Renal cortical epithelial cell (primary cell): ENCODE measurements at places on chromosomes 4 and X. TPM values are rescaled to one million over a fixed set of nuclear protein-coding genes. Genes with fewer than 3 reads are reported as not detected.

DNA sequence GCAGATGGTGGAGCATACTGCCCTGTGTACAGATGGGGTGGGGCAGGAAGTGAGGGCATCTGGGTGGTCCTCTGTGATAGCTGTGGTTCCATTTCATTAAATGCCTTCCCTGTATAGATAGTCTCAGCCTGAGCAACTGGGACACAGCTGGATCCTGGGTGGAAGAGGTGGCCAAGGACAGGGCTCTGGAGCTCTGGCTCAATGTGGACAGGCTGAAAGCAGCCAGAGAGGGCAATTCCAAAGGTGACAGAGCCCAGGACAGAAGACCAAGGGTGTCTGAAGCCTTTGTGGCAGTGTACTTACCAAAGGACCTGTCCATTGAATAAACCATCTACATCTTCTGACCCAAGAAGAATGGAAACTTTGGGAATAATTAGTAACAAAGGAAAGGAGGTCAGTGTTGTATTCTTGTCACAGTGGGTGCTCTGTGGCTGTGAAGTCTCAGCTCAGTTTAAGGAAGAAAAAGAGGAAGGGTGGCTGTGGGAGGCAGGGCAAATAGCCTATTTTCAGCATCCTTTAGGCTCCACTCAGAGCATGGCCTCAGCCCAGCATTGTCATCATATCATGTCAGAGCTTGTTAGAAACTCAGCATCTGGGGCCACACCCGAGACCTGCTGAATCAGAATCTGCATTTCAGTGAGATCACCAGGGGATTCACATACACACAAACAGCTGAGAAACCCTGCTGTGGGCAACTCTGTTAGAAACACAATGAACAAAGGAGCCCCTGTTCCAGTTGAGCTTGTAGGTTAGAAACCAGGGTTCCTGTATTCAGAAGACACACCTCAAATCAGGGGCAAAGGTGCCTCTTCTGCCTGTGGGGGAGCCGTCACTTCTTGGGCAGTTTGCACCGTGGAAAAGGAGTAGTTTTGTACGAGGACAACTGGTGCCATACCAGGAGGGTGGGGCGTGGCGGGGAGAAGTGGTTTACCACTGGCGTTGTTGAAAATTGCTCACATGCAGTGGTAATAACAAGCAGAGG is 168.6 kb downstream of the PTTG2 start:
- peak; percentile 66 for DNase-seq

DNA sequence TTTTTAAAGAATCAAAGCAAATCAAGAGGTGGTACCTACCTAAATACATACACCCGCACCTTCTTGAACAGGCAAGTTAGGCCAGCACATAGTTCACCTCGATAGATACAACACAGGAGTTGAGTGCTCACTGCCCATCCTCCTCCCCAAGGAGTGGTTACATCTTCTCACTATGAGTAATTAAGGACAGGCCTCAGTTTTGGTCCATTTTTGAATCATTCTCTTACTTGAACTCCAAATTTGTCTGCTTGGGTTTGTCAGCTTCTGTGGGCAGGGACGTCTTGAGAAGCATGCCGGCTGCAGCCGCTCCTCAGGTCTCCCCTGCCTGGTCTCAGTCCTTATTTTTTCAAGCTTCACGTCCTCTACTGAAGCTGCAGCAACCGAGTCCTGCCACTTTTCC is 190.6 kb upstream of the RBPJ start:
- DNase-seq = no peak

DNA sequence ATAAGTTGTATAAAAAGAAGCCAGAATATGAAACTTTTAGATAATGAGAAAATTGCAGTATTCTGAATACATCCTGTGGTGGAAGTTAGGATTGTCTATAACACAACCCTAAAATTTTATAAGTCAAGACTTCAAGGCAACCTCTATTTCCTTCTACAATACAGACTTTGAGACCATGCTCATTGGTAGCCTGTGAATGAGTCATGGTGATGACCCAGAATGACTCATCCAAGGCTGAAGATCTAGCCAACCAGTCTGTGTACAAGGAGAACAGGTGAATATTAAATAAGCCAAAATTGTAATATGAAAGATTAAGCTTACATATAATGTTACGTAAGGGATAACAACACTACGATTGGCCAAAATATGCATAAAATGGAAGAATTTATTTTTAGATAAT is 475.9 kb upstream of the GALNT7 start:
- no peak for DNase-seq

DNA sequence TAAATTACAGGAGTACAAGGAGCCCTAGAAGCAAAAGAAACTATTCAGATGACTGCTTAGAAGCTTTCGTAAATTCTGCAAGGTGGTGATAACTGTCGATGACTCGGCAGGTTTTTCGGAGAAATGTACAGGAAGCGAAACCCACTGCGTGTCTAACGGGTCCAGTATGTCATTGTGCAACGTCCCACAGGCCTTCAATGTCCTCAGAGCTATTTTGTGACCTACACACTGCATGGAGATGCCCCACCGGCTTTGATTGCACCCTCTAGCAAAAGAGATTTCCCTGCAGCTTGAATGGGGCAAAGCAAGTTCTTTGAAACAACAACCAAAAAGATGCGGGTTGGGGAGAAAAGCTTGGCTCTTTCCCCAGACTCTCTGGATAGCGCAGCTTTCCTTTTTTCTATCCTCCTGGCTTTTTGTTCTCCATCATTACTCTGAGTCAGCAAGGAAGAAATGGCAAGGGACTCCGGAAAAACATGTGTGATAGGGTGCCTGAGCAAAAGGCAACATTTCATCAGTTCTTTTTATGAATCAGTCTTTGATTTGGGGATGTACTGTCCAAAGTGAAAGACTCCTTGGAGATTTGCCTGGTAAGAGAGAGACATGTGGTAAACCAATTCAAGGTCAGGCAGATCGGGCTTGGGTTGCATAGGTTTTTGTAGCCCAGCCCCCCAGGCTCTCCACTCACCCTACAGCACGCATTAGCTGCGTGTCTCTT is 112.0 kb upstream of the TBL1X start:
- DNase-seq = no peak

DNA sequence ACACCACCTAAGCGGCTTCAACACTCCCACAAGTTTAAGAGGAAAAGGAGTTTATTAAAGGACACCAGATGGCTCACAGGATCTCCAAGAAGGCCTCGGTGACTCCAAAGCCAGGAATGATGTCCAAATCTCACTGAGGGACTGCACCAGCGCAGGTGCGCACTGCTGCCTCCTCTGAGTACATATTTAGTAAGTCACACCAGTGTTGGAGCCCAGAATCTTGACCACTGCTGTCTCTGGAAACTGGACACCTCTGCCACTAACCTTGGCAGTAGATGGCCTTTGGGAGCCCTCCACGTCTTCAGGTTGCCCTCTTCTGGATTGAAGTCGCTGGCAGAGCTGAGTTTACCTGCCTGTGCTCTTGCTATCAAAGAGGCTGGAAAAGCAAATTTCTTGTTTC is 10.1 kb upstream of the RS1 start:
- DNase-seq = no peak

DNA sequence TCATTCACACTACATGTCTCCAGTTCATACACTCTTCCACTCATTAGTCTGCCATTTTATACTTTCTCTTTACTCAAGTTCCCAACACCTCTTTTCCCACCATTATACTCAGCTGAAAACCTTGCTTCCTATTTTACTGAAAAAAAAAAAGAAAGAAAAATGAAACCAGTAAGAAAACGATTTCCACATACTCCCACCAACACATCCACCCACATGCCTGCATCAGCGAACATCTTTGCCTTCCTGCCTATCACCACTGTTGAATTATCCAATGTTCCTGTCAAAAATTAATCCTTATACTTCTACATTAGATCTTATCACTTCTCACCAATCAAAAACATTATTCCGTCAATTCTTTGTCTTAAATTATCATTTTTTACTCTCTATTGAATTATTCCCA is 188.1 kb upstream of the FAM241A start:
- no peak for DNase-seq

- no peak for DNase-seq
These were observed 51.6 kb downstream of the RTL5 start for GRCh38 chrX:72080150-72080549.

DNA sequence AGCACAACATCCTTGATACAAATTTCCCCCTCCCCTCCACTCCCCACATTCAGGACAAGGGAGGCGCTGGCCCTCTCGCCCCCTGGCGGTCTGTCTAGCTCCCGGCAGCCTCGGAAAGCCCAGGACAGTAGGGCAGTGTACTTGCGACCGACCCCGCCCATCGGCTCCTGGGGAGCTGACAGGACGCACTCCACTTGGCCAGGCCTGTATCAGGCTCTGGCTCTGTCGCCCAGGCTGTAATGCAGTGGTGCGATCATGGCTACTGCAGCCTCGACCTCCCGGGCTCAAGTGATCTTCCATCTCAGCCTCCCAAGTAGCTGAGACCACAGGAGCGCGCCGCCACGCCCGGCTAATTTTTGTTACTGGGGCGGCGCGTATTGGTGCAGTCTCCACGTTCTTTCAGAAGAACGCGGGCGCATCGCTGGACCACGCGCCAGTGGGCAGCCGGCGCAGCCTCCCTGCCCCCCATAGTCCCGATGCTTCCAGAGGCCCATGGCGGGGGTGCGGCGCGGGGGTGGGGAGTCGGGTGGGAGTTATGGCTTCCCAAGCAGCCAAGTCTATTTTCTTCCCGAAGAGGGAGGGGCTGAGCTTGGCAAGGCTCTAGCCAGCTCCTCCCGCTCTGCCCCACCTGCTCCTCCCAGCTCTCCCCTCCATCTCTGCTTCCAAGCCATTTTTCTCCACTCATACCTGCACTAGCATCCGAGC is 7.8 kb upstream of the AKAP14 start:
- DNase-seq = peak; percentile 16

GRCh38 chr4:137417676-137418075 is 114.6 kb downstream of the PCDH18 start:
- DNase-seq = no peak

DNA sequence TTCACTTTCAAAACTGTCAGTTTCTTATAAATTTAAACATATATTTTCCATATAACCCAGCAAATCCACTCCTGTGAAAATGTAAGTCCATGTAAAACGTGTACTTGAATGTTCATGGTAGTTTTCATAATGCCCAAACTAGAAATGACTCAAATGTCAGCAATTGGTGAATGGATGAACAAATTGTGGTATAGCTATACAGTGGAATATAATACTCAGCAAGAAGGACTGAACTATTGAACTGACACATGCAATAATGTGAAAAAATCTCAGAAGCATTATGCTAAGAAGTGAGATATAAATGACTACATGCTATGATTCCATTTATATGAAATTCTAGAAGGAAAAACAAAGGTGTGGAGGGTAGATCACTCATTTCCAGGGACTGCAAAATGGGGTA is 52.2 kb downstream of the USP53 start:
- DNase-seq = no peak

GRCh38 chr4:108651014-108651791 is 804 bp downstream of the OSTC start:
- peak; percentile 50 for DNase-seq

GRCh38 chr4:140047017-140047640 is 106.9 kb downstream of the MAML3 start:
- no peak for DNase-seq

GRCh38 chrX:102652031-102652688 is 877 bp downstream of the GPRASP1 start:
- peak; percentile 15 for DNase-seq

- DNase-seq = no peak
These were observed 9.3 kb downstream of the VGLL1 start for GRCh38 chrX:136541294-136541693.

DNA sequence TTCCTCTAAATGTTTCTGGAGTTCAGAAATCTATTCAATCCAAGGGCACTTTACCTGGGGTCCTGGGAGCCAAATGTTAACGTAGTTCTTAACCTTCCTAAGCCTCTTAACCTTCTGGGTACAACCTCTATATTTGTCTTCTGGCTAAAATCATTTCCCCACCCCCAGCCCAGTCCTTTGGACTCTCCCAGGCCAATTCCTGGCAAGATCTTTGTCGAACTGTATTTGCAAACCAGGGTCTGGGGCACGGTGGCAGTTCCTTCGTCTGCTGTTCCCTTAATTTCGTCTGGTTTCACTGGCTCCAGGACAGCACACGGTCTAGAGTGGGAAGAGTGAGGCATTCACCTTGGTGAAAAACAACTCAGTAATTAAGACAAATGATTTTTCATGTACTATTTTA is 811 bp upstream of the SLC25A5 start:
- DNase-seq = no peak

- DNase-seq = no peak
These were observed 18.4 kb downstream of the NOP14 start for GRCh38 chr4:2944586-2945526.

DNA sequence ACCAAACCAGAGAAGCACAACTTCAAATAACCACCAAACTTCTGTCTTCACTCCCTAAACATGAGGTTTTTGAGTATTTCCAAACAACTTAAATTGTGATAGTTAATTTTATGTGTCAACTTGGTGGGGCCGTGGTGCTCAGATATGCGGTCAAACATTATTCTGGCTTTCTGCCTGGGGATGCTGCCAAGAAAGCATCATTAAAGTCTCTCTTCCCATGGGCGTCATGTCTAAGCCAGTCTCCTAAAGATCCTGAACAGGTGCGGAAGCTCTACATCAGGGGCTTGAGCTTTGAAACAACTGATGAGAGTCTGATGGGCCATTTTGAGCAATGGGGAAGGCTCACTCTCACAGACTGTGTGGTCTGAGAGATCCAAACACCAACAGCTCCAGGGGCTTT is 24.1 kb upstream of the SOD3 start:
- no peak for DNase-seq

GRCh38 chrX:122813876-122814275 is 370.2 kb upstream of the GRIA3 start:
- no peak for DNase-seq

- no peak for DNase-seq
These were observed 100.3 kb upstream of the FGF16 start for GRCh38 chrX:77346859-77347258.

- no peak for DNase-seq
These were observed 295.6 kb downstream of the EVC2 start for GRCh38 chr4:5412751-5413150.

DNA sequence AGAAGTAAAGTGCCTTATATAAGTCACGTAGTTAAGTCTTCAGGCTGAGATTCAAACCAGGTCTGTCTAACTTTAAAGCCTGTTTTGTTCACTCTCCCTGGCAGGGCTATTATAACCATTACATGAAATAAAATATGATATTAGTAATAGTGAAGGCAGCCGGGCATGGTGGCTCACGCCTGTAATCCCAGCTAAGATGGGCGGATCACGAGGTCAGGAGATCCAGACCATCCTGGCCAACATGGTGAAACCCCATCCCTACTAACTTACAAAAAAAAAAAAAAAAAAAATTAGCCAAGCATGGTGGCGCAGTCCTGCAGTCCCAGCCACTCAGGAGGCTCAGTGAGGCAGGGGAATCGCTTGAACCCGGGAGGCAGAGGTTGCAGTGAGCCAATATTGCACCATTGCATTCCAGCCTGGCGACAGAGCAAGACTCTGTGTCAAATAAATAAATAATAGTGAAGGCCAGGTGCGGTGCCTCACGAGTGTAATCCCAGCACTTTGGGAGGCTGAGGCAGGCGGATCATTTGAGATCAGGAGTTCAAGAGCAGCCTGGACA is 22.1 kb upstream of the SOWAHD start:
- peak; percentile 7 for DNase-seq

Gene GPRASP3
- total RNA-seq = 0.87 and 4.8 TPM in 2 replicates

Gene SYNPO2
- total RNA-seq = 0.35 and 1.2 TPM in 2 replicates

Gene MAGIX
- 5.3 and 8.5 TPM in 2 replicates for total RNA-seq

Gene APLN
- 0.17 and 0.60 TPM in 2 replicates for total RNA-seq

Gene GLRB
- 19.4 and 20.7 TPM in 2 replicates for total RNA-seq

Gene BEX4
- total RNA-seq = 43.1 and 50.6 TPM in 2 replicates

Gene GNRHR
- not detected in 2 replicates for total RNA-seq

Gene FRMD7
- total RNA-seq = not detected in 2 replicates

Gene RPS6KA6
- 1.2 and 10.1 TPM in 2 replicates for total RNA-seq
